ENCODE measurements at places on chromosomes 12 and 14. TPM values are rescaled to one million over a fixed set of nuclear protein-coding genes. Genes with fewer than 3 reads are reported as not detected.

SLC39A5 gene
- total RNA-seq, result not detected

DNA sequence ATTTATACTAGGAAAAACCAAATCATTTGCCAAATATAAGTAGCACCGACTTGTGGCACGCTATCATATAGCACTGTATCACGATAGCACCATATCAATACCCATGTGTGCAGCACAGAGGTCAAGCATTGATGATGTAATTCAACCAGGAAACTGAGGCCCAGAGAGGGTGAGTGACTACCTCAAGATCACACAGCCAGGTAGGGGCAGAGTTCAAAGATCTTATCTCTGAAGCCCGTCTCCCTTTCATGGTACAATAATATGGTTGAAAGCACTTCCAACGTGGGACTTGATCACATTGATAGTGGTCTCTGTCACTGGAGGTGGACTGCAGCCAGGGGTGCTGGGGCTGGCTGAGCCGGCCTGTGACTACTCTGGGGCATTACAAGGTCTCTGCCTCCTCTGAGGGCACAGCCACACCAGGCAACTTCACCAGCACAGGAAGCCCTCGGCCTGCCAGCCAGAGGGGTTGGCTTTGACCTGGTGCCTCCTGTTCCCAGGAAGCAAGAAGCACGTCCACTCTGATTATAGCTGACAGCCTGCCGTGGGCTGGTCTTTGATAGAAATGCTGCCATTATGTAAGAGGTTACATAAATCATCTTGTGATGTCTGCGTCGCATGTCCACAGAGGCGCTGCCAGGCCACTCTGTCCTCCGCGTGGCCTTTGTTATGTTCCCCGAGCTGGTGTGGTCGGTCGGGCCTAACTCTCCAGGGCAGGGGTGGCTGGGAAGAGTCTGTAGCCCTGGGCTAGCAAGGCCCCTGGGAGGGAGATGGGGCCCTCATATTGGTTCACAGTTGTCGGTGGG, 5.9 kb upstream of the FAM181A start:
- no peak for DNase-seq

- DNase-seq, result no peak
These were observed 1.1 kb upstream of the MARCHF9 start for GRCh38 chr12:57753756-57754337.

ANO2 gene
- total RNA-seq, result 82.9 TPM

DNA sequence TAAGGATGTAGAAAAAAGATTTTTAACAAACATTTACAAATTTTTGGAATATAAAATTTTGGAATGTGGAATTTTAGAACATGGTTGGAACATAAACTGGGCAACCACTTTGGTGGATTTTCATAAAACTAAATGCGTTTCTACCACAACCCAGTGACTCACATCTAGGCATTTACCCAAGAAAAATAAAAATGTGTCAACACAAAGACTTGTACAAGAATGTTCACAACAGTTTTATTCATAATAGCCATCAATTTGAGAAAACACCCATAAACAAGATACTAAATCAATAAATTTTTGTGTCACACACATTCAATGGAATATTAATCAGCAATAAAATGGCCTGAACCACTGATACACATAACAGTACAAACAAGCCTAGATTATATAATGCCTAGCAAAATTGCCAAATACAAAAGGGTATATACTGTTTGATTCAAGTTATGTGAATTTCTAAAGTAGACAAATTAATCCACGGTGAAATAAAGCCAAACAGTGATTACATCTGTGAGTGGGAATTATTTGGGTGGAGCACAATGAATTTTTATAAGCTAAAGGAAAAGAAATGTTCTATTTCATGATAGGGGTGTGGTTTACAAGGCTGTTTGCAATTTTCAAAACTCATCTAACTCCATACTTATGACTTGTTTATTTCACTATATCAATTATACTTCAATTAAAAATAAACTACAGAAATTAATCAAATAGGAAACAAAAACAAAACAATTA, 415.2 kb upstream of the OR4E1 start:
- DNase-seq, result peak; percentile 27

Measured in dermis blood vessel endothelial cell (primary cell).